ENCODE measurements at places on chromosomes 6 and 20.

DNA sequence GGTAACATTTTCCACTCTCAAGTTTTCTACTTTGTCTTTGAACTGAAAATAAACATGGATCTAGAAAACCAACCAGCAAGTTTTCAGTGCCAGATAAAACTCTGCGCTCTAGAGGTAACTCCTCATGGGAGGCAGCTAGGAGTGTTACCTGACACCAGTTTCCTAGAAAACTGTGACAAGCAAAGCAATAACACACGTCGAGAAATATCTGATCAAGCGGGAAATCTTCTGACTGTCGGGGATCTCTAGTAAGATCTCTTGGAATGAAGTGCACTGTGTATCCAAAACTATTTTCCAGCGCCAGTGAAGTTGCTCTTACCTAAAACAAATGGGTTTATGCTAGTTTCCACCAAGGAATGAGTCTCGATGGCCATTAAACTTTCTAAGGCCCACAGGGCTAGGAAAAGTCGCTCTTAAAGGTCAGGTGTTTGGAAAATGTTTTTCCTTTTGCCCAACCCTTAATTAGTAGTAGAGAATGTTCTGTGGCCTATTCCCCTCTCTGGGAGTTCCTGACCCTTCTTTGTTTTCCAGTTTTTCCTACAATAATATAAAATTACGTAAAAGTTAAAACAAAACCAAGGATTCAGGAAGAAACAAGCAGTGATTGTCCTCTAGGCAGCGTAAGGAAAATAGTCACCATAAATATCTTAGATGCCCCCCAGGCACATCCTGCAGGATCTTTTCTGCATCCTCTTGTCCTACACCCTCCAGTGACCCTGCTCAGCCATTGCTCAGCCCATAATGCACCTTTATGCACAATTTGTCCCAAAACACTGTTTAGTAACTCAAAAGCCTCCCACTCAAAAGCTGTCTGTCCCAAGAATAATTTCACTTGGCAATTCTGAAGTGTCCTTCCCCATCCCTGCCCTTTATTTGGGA is 137.7 kb upstream of the AKAP12 start:
- DNase-seq = no peak

GRCh38 chr6:159806021-159806458 is 6.0 kb downstream of the PNLDC1 start:
- DNase-seq = no peak

GRCh38 chr6:41716516-41717391 is 18.7 kb downstream of the TFEB start:
- no peak for DNase-seq

- no peak for DNase-seq
Measured at GRCh38 chr20:38609815-38610214, 8.2 kb downstream of the ARHGAP40 start.

- DNase-seq = no peak
Measured at GRCh38 chr6:73451223-73452106, 632 bp downstream of the CGAS start.

DNA sequence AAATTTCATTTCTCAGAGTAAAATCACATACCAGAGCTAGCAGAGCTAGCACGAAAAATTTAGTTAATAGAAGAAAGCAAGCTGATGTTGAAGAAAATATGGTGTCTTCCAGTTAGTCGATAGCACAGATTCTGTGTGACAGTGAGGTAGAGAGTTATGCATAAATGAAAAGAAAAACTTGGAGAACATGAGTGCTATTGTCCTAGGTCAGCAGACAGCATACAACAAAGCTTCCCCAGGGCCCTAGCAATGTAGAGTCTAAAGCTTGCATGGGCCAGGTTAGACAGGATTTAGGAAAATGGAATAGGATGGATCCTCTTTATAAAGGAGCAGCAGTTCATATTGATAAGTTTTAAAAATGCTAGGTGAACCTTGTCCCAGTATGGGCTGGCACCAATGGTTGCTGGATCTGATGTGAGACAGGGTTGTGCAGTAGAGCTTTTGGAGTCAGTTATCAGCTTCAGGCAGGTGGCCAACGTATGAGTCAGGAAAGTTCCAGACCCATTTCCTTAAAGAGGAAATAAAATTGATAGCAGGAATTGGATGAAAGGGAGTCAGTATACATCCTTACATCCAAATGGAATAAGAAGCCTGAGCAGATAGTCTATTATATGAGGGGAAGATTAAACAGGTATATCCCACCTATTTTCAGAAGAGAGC is 277.2 kb downstream of the FRK start:
- DNase-seq = no peak

DNA sequence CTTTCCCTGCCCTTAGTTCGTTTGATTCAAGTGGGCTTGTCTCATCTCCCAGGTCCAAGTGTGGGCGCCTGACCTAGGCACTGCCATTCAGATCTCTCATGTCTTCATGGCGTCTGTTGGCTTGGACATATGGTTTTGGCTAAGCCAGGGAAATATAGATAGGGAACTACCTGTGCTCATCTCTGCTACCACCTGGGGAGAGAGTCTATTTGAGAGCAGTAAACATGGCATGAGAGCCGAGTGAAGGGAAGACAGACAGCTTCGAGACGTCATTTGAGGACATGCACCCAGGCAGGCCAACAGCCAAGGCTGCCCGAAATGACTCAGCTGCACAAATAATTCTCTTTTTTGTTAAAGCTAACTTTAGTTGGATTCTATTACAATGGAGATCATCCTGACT is 370.7 kb upstream of the AGPAT4 start:
- DNase-seq = no peak

GRCh38 chr6:19356692-19357091 is 480.5 kb upstream of the ID4 start:
- DNase-seq = no peak

GRCh38 chr20:13745784-13746183 is 38.9 kb downstream of the ESF1 start:
- no peak for DNase-seq

DNA sequence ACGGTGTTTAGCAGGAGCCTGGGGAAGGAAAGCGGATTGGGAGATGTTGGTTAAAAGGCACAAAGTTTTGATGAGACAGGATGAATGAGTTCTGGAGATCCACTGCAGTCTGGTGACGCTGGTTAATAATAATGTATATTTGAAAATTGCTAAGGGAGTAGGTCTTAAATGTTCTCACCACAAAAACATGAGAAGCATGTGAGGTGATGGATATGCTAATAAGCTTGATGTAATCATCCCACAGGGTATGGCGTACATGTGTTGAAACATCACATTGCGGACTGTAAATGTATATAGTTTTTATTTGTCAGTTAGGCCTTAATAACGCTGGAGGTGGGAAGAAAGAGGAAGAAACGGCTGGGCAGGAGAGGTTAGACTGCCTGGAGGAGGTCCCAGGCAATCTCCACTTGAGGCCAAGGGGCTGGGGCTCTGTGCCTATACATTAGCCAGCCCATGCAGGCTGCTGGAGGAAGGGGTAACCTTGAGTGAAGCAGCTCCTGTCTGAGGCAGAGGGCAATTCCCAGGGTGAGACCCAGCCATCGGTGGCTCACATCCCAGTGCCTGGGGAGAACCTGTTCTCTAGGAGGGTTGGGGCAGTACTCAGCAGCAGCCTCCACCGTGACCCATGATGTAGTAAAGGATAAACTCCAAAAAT is 188.2 kb upstream of the QKI start:
- DNase-seq = no peak

GRCh38 chr6:38056361-38056760 is 236.8 kb downstream of the ZFAND3 start:
- DNase-seq = no peak

DNA sequence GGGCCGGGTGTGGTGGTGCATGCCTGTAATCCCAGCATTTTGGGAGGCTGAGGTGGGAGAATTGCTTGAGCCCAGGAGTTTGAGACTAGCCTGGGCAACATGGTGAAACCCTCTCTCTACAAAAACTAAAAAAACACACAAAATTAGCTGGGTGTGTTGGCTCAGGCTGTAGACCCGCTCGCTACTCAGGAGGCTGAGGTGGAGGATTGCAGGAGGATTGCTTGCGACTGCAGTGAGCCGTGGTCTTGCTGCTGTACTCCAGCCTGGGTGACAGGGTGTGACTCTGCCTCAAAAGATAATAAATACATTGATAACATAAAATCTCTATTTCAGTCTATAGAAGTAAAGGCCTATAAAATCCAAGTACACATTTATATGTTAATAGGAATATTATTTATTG is 49.3 kb downstream of the SLC17A5 start:
- no peak for DNase-seq

DNA sequence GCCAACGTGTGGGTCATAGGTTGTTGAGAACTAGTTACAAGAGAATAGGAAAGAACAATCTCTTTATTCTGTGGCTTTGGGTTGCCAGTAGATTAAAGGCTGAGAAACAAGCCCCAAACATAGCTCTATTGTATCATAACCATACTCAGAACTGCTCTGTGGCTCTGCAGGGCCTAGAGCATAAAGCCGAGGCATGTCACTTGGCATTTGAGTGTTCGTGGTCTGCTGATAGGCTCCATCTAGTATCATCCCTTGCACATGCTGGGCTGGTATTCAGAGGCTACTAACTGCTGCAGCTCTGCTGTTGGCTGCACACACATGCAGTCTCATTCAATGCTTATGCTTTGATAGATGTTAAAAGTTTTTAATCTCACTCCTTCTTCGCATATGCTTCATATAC is 157.9 kb downstream of the OGFRL1 start:
- no peak for DNase-seq

DNA sequence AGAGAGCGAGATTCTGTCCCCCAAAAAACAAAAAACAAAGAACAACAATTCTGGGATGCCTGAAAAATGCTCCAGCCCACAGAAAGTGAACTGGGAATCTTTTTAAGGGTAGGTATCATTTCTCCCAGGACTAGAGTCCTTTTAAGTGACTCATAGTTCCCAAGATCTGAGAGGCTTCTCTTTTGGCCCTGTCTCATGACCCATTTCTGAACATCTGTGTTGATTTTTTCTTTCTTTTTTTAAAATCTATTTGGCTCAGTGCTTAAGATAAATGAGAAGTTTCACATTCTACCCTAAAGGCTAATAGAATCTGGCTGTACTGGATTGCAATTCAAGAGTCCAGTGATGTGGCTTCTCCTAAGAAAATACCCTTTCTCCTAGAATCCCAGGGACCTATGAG is 217.6 kb upstream of the FOXQ1 start:
- no peak for DNase-seq

GRCh38 chr6:68760485-68760884 is 125.4 kb downstream of the ADGRB3 start:
- DNase-seq = no peak

DNA sequence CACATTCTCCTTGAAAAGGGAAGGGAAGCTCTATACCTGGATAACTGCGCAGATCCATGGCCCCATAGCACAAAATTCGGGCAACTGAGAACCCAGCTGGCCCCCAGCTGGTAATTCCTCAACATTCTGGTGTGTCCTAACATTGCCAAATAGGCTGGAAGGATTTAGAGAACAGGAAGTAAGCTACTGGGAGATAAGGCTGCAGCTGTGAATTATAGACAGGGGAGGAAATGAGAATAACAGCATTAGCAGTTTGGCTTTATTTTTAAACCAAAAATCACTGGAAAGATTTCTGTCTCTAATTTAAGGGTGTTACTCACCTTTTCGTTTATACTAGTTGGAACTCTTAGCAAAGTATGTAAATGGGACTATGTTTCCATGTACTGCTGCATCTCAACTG is 97.2 kb downstream of the TULP4 start:
- DNase-seq = no peak

- no peak for DNase-seq
Measured at GRCh38 chr6:137775720-137776119, 91.3 kb upstream of the TNFAIP3 start.

DNA sequence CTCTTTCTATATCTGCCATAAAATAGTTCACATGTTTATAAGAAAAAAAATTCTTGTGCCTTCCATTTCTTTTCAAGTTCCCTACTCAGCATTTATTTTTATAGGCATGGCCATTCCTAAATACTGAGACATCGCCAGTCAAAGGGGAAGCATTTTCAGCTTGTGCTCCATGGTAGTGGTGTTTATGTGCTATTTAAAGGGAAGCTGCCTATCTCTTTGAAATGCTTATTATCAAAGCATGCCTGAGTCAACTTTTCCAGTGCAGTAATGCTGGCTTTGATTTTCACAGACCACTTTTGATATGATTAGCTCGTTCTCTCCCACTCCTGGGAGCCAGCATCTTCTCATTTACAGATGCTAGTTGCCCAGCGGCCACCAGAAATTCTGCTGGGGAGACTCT is 124.1 kb upstream of the RIN2 start:
- DNase-seq = no peak

DNA sequence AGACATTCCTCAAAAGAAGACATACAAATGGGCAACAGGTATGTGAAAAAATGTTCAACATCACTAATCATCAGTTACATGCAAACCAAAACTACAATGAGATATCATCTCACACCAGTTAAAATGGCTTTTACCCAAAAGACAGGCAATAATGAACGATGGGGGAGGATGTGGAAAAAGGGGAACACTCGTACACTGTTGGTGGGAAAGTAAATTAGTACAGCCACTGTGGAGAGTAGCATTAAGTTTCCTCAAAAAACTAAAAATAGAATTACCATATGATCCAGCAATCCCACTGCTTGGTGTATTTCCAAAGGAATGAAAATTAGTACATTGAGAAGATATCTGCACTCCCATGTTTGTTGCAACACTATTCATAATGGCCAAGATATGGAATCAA is 8.6 kb upstream of the TMEM170B start:
- DNase-seq = no peak

- no peak for DNase-seq
Measured at GRCh38 chr20:63032861-63033793, 26.4 kb upstream of the BHLHE23 start.

GRCh38 chr6:136962661-136963060 is 40.6 kb downstream of the SLC35D3 start:
- DNase-seq = no peak

- DNase-seq = no peak
Measured at GRCh38 chr6:33944686-33945411, 141.0 kb upstream of the MLN start.

- no peak for DNase-seq
Measured at GRCh38 chr6:137365707-137366437, 128.3 kb downstream of the OLIG3 start.

GRCh38 chr6:150987855-150988464 is 122.5 kb downstream of the MTHFD1L start:
- no peak for DNase-seq

GRCh38 chr6:79607000-79607399 is 24.1 kb upstream of the SH3BGRL2 start:
- no peak for DNase-seq

GRCh38 chr6:1473598-1473997 is 84.2 kb downstream of the FOXF2 start:
- DNase-seq = no peak

DNA sequence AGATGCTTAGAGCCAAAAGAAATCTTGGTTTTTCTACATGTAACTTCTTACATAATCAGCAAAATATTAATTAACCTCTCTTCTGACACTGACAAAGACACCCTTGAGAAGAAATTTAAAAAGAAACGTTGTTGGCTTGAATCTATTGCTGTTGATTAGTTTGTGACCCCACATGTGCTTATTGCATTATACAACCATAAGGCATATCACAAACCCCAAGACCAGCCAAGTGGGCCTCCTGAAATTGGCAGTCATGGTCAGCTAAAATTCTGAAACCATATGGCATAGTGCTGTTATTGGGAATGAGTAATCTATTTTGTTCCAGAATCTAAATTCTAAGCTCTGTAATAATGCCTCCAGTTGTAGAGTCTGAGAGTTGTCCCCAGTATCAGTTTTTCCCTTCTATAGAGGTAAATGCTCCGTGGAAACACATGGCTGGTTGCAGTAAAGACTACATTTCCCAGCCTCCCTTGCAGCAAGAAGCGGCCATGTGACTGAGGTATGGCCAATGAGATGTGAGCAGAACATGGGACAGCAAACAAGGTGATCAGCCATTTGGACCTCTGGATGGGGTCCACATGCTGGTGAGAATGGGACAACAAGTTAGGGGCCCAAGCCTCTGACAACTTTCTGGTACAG is 42.3 kb upstream of the PTPN1 start:
- no peak for DNase-seq

GRCh38 chr6:33279971-33280511 is 3.1 kb downstream of the B3GALT4 start:
- DNase-seq = no peak
